ENCODE measurements at places on chromosomes 3 and 15. TPM values are rescaled to one million over a fixed set of nuclear protein-coding genes. Genes with fewer than 3 reads are reported as not detected.
A peak's percentile ranks its signal among the peaks of the same experiment; 100 is the strongest.

GRCh38 chr3:192747145-192747544 is 19.8 kb upstream of the FGF12 start:
- DNase-seq, result no peak

DNA sequence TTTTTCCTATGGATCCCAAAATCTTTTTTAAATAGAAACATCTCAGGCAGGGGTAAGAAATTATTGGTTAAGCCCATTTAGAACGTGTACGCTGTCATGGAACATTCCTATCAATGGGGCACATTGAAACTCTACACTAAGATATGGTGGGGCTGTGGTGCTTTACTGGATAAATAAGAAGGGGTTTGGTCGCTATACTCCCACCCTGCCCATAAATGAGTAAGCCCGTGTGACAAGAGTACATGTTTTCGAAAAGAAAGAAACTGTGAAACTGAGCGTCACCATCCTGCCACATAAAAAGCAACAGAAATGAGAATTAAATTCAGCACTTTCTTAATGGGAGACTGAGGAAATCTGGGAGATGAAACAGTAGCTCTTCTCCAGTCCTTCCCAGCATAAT is 929.7 kb upstream of the CFAP20DC start:
- DNase-seq, result no peak

DNA sequence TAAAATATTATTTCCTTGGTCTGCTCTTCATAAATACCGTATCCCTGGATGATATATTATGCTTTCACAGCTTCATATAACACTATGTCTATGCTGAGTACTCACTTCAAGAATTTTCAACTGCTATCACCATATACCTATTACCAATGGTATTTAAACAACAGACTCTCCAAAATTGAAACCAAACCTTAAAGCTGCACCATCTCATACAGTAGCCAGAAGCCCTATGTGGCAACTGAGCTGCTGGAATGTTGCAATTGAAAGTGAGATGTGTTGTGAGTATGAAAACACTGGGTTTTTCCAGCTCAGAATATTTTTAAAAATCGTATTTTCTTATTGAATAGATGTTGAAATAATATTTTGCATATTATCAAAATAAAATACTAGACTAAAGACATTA is 130.1 kb upstream of the GOLGA6L6 start:
- DNase-seq, result no peak

- peak; percentile 83 for DNase-seq
These were observed 1.2 kb downstream of the IGDCC4 start for GRCh38 chr15:65421360-65422215.

Gene RASL12
- polyA plus RNA-seq, result 8.2 TPM

Gene TRPM1
- 0.21 TPM for polyA plus RNA-seq
